ENCODE measurements at places on chromosomes 6 and 20. TPM values are rescaled to one million over a fixed set of nuclear protein-coding genes. Genes with fewer than 3 reads are reported as not detected.

REM1 gene
- 9.1 TPM for polyA plus RNA-seq

LAMA2 gene
- 54.6 TPM for polyA plus RNA-seq

FOXF2 gene
- 58.7 TPM for polyA plus RNA-seq

GRCh38 chr6:99614430-99615186 lies 8.0 kb downstream of the PRDM13 start:
- no peak for DNase-seq

DNA sequence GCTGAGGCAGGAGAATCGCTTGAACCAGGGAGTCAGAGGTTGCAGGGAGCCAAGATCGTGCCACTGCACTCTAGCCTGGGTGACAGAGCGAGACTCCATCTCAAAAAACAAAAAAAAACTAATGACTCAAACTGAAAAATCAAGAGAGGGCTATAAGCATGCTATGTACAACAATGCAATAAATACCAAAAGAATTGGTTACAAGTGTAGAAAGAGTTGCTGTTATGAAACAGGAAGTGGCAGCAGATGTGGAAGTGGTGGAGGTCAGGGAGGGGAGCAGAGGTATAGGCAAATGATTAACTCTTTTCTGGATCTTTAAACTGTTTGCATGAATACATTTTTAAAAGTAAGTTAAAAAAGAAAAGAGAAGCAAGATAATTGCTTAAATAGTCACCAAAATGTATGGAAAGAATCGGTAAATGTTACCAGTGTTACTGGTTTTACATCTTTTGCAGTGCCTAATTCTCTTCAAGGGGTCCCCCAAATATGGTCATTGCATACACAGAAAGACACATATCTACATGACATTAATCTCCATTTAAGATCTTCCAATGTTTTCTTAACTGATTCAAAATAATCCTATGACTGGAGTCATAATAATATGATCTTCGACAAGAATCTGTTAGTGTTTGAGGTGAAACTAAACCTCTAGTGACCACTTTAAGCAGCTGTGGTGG lies 15.0 kb downstream of the CALHM6 start:
- no peak for DNase-seq

GRCh38 chr6:52115891-52116604 lies 28.6 kb upstream of the PKHD1 start:
- DNase-seq, result no peak

DNA sequence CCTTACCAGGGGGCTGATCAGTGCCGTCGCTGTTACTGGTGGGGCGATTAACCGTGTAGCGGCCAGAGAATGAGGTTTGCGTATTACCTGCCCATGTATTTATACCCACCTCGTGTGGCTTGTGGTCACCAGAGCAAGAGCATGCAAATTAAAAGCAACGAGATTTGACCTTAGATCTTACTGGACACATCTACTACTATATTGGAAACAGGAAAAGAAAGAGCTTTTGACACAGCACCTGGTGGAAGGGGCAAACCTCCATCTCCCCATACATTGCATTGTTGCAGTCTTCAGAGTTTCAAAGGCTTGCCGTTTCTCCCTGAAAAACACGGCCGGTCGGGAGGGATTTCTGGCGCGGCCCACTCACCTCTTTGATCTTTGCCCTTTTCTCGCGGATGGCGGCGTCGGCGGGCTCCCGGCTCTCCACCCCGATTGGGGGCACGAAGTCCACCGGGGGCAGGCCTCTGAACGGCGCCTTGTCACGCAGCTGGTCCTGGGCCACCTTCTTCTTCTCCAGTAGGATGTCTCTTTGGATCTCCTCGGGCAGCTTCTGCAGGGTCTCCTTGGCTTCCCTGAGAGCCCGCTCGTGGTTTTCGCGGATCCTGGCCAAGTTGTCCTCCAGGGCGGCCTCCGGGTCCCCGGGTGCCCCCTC lies 1.3 kb downstream of the MAN1A1 start:
- DNase-seq, result peak; percentile 22

GRCh38 chr6:4287811-4288244 lies 152.5 kb upstream of the ECI2 start:
- no peak for DNase-seq

GRCh38 chr6:11094941-11095340 lies 1.3 kb downstream of the SMIM13 start:
- no peak for DNase-seq

DNA sequence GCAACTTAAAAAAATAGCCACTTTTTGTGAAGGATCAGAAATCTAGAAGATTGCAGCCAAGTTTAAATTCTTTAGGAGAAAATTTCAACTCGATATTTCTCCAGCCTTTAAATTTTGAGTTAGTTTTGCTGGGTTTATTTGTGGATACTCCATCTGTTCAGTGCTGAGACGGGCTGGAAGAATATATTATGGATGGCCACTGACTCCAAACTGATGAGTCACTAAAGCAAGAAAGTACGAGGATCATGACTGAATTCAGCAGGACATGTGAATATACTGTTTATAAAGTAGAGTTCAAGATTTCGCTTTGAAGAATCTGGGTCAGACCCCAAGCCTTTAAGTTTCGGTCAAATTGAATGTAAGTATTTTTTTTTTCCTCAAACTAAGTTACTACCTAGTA lies 199.5 kb downstream of the ADGRB3 start:
- no peak for DNase-seq

DNA sequence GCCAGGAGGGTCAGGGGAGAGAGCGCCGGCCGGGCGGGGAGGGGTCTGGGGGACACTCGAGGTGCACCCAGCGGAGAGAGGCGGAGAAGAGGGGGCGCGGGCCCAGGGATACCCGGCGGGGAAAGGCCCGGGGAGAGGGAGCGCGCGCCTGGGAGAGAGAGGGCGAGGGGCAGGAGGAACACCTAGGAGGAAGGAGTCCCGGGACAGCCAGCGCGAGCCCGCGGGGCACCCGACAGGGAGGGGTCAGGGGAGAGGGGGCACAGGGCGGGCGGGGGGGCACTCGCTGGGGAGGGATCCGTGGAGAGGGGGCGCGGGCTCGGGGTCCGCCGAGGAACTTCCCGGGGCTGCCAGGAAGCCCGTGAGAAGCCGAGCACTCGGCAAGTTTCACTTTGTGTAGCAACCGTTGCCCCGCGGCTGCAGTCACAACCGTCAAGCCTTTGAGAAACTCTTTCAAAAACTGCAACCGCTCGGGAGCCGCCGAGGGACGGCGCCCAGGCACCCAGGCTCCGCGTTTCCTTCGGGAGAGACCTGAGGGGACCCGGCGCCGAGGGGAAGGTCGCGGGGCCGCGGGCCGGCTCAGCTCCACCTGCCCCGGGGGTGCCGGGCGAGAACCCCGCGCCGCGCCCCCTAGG lies 471 bp downstream of the EZR start:
- no peak for DNase-seq

GRCh38 chr6:10412461-10413261 lies 2.2 kb downstream of the TFAP2A start:
- DNase-seq, result no peak

DNA sequence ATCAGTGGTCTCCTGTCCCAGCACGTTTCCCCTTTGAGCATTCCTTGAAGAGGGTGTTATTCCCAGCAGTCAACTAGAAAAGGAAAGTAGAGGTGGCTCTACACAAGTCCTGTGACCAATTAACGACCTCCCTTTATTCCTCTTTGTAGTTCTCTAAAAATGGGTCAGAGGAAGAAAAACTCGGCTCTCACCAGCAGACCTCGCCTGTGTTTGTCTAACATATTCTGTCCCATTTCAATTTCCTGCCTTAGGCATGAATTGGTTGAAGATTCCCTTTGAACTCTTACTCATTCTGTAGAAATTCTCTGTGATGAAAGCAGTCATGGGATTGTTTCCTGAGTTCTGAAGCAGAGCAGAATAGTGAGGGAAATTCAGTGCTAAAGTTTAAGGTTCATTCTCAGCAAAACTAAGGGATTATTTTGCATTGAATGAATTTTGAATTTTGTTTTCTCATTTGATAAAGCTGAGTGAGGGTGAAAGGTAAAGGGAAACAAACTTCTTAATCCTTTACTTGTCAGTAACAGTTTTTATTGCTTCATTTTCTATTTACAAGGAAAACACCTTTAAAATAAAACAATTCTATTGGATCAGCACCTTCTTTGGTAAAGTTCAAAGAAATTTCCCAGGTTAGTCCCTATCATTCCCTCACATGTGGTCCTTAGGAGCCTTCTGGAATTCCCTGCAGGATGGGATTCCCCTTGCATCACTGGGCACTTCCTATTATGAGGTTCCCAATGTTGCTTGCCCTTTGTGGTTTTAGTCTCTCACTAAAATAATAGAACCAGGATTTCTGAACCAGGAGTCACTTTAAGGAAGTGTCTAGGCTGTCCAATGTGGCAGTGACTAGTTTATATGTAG lies 105.8 kb downstream of the SLX4IP start:
- no peak for DNase-seq

- no peak for DNase-seq
Observed at GRCh38 chr6:160330619-160331018, 17.6 kb upstream of the SLC22A3 start.

DNA sequence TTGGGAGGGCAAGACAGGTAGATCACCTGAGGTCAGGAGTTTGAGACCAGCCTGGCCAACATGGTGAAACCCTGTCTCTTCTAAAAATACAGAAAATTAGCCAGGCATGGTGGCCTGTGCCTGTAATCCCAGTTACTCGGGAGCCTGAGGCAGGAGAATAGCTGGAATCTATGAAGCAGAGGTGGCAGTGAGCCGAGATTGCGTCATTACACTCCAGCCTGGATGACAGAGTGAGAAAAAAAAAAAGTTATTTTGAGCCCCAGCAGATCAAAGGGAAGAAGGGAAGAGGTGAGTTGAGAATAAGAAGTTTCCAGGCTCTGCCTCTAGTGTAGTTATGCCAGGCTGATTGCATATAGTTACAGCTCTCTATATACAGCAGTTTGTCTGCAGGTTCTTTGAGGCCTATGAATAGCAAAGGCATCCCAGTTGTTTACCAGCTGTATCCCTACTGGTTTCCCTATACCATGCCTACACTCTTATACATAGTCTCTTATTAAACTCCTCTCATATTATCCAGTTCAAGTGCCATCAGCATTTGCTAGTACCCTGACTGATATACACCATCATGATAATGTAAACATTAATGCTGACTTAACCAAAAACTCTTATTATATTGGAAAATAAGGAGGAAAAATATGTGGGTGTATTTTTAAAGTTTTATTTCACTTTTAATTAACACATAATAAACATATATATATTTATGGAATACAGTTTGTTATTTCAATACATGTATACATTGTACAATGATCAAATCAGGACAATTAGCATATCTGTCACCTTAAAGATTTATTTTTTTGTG lies 823.6 kb upstream of the ADGRB3 start:
- no peak for DNase-seq
